ENCODE measurements at places on chromosomes 7 and 10.

- no peak for DNase-seq
These were observed 110.6 kb upstream of the EFCAB10 start for GRCh38 chr7:105691680-105692564.

GRCh38 chr10:114095559-114096337 is 52.1 kb downstream of the ADRB1 start:
- no peak for DNase-seq

- no peak for DNase-seq
These were observed 188.4 kb upstream of the C7orf33 start for GRCh38 chr7:148402159-148402558.

DNA sequence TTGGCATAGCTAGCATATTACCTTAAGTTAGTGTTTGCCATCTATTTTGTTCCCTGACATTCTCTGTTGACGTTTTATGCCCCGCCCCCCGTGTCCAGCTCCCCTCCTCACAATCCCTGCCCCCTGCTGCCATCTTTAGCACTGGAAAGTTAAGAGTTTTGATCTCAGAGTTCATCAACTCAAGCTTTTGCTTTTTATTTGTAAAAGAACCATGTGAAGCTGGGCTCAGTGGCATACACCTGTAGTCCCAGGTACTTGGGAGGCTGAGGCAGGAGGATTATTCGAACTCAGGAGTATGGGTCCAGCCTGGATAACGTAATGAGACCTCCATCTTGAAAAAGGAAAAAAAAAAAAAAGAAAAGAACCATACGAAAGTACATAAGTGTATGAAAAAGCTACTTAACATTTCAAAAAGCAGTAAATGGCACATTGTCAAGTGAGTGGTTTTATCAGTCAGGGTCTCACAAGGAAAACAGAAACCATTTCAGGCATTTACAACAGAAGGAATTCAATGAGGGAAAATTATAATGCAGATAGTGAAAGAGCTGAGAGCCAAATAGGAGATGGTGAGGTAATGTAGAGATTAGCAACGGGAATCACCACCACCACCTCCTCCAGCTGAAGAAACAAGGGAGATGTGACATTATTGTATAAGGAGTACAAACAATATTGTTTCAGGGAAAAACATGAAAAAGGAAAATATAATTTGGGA is 64.9 kb downstream of the MCU start:
- DNase-seq = no peak

- DNase-seq = no peak
These were observed 3.7 kb upstream of the CDHR1 start for GRCh38 chr10:84190621-84191020.

- DNase-seq = no peak
These were observed 1083.6 kb downstream of the KCNMA1 start for GRCh38 chr10:76554033-76554408.

- DNase-seq = no peak
These were observed 194.4 kb downstream of the RELN start for GRCh38 chr7:103795107-103795506.

- peak; percentile 26 for DNase-seq
These were observed 38.9 kb upstream of the GDF10 start for GRCh38 chr10:47261121-47261520.

DNA sequence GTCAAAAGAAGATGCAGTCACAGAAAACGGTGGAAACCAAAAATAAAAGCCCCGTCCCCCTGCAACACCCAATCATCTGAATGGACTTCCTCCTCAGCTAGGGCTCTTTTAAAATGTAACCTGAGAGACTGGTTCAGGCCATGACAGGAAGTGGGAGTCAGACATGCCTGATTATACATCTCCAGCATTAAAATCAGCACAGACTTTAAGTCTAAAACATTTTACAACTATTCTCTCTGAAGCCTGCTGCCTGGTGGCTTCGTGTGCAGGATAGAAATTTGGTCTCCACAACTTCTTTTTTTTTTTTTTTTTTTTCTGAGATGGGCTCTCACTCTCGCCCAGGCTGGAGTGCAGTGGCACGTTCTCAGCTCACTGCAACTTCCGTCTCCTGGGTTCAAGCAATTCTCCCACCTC is 30.3 kb downstream of the HACD1 start:
- DNase-seq = no peak

DNA sequence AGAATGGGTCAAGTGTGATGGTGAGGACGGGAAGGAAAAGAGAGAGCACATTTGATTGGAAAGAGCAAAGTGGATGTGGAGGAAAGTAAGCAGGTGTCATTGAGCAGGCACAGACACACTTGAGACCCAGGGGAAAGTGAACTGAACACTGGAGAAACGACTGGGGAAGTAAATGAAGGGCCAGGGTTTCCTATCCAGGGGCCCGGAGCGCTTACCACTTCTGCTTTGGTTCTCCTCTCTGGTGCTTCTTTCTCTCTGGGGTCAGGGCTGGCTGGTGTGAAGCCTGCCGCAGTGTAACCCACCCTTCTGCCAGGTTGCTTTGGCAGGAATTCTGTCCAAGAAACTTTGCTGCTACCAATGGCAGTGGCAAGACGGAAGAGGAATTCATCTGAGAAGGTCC is 219.3 kb downstream of the SKAP2 start:
- DNase-seq = no peak

- DNase-seq = no peak
These were observed 91.3 kb upstream of the NPY start for GRCh38 chr7:24192691-24193090.

GRCh38 chr10:11448190-11448544 is 163.3 kb downstream of the USP6NL start:
- no peak for DNase-seq

DNA sequence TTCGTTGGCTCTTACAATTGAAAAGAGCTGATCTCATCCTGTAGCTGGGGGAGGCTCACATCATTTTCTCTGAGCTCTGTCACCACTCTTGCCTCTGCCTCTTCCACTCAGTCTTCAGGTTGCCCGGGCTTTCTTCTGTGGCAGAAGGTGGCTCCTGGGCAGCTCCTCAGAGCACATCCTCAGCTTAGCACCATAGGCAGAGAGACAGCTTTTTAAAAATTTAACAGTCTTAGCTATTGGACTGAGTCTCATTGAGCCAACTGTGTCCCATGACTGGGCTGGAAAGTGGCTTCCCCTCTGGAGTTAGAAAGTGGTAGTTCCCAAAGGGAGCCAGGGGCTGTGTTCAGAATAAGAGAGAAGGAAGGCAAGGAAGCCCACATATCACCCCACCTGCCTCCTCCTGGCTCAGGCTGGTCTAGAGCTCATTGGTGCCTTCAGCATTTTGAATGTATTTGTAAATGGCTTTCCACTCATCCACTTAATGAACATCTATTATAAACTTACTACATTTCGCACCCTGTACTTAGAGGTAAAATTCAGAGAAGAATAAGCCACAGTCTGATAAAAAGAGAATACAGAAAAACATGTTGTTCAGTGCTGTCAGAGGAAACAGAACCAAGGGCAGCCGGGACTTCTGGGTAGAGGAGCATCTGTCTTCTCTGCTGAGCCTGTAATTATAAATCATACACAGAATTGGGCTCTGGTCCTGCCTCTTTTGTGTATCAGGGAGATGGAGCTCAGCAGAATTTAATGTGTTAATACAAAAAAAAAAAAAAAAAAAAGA is 119.3 kb downstream of the WDFY4 start:
- no peak for DNase-seq

DNA sequence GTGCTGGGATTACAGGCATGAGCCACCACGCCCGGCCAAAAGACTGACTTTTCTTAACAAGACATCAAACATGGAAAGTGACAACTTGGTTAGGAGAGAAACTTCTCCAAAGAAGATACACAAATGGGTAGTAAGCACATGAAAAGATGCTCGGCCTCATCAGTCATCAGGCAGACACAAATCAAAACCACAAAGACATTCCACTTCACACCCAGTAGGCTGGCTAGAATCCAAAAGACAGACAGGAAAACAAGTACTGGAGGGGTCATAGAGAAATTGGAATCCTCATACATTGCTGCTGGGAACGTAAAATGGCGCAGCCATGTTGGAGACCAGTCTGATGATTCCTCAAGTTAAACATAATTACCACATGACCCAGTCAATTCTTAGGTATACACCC is 16.4 kb downstream of the SEPHS1 start:
- no peak for DNase-seq
